Posterior vena cava (tissue), 2 donors: ENCODE measurements at places on chromosomes 5 and 9. TPM values are rescaled to one million over a fixed set of nuclear protein-coding genes. Genes with fewer than 3 reads are reported as not detected.

PRSS3 gene
- not detected for total RNA-seq

- no peak for DNase-seq
Measured at GRCh38 chr5:93163010-93163663, 417.9 kb downstream of the NR2F1-AS1 start.

DNA sequence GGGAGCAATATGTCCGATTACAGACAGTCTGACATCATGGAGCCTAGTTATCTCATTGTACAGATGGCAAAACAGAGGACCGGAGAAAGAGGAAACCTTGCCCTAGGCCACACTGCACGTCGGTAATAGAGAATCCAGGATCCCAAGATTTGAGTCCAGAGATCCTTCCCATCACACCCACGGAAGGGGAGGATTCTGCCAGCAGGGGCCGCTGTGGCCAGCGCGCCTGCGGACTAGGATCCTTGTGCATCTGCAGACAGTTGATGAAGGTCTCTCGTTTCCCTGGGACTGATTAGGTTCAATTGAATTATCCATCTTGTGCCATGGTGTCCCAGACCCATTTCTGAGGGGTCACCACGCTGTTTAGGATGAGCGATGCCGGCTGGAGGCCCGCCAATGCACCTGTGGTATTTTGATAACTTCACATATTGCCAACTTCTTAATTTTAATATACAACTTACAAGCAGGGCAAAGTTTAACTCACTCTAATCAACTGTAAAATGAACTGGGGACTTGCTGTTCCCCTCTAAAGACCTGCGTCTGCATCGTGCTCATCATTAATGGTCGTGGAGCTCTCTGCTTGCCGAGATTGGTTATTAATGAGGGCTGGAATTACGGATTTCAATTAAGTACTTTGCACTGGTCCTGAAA is 592.7 kb upstream of the BRINP1 start:
- no peak for DNase-seq

SLC45A2 gene
- total RNA-seq, result not detected

IZUMO3 gene
- total RNA-seq, result not detected

GRCh38 chr9:135939351-135940265 is 21.6 kb downstream of the UBAC1 start:
- no peak for DNase-seq

NSD1 gene
- 60.5 TPM for total RNA-seq

SLC12A7 gene
- 34.6 TPM for total RNA-seq

PCDHGA6 gene
- total RNA-seq, result 6.6 TPM

DNA sequence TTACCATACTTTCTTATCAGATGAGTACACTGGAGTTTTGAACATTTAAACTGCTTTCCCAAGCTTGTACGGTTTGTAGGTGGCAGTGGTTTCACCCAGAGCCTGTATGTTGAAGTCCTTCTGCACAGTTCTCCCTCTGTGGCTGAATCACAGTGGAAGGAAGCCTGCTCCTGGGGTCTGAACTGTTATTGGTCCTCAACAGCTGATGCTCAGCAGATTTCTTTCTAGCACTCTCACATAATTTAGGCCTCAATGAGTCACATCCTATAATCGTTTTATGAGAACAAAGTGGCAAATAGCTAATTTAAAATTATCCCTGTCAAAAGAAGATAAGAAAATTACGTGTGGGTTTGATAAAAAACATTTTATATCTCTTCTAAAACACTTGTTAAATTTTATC is 229.7 kb downstream of the TLE4 start:
- DNase-seq, result no peak
